ENCODE measurements at places on chromosomes 11 and 22. TPM values are rescaled to one million over a fixed set of nuclear protein-coding genes. Genes with fewer than 3 reads are reported as not detected.

The YPEL4 gene
- 1.5 TPM for total RNA-seq

The TENM4 gene
- total RNA-seq = 14.6 TPM

GRCh38 chr11:126391970-126392632 lies 36.6 kb downstream of the ST3GAL4 start:
- H3K4me1 ChIP-seq = peaks cover 24% of the 10 kb centered on the region
- H3K4me3 ChIP-seq = no peak overlapping the region
- H3K27ac ChIP-seq = peak overlapping the region; percentile 25
- no peak for DNase-seq

GRCh38 chr11:105673089-105673488 lies 63.2 kb downstream of the GRIA4 start:
- no peaks in the 10 kb centered on the region for H3K4me1 ChIP-seq
- no peak for DNase-seq
- H3K27ac ChIP-seq = no peak overlapping the region

DNA sequence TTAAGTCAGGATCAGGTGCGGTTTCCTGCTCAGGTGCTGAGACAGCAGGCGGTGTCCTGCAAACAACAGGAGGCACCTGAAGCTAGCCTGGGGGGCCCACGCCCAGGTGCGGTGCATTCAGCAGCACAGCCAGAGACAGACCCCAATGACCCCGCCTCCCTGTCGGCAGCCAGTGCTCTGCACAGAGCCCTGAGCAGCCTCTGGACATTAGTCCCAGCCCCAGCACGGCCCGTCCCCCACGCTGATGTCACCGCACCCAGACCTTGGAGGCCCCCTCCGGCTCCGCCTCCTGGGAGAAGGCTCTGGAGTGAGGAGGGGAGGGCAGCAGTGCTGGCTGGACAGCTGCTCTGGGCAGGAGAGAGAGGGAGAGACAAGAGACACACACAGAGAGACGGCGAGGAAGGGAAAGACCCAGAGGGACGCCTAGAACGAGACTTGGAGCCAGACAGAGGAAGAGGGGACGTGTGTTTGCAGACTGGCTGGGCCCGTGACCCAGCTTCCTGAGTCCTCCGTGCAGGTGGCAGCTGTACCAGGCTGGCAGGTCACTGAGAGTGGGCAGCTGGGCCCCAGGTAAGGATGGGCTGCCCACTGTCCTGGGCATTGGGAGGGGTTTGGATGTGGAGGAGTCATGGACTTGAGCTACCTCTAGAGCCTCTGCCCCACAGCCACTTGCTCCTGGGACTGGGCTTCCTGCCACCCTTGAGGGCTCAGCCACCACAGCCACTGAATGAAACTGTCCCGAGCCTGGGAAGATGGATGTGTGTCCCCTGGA lies at the start of gene MYO7A:
MYO7A (plus strand) TSS at position 327 of the 772 bp plus-strand sequence. CDS start 2,389 bp downstream, outside the sequence.
- peaks cover 14% of the 10 kb centered on the region for H3K27me3 ChIP-seq
- no peaks in the 10 kb centered on the region for H3K36me3 ChIP-seq
- no peak within 1 kb of the TSS for H3K27ac ChIP-seq
- H3K4me1 ChIP-seq = peaks cover 24% of the 10 kb centered on the region

The EIF3L gene
- total RNA-seq = 628 TPM

The CRYBB2 gene
- not detected for total RNA-seq

The TRPC6 gene
- total RNA-seq = 10.8 TPM
